ENCODE measurements at places on chromosomes 3 and 15.

GRCh38 chr15:74780523-74781430 lies 1.1 kb upstream of the CSK start:
- DNase-seq: no peak

DNA sequence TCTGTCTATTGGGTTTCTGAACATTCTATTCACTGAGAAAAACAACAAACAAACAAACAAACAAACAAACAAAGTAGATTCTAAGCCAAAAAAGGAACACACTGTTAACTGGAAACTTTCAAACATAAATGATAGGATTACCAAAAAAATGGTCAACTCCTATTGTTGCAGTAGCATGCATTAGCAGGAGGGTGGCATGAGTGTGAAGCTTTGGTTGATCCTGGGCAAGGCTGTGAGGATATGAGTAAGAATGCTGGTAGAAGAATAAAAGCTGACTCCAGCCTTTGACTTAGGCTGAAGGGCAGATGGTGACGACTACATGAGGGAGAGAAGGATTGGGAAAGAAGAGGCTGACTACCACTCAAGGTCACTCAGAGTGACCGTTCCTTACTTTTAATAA lies 810.3 kb downstream of the VGLL3 start:
- no peak for DNase-seq

DNA sequence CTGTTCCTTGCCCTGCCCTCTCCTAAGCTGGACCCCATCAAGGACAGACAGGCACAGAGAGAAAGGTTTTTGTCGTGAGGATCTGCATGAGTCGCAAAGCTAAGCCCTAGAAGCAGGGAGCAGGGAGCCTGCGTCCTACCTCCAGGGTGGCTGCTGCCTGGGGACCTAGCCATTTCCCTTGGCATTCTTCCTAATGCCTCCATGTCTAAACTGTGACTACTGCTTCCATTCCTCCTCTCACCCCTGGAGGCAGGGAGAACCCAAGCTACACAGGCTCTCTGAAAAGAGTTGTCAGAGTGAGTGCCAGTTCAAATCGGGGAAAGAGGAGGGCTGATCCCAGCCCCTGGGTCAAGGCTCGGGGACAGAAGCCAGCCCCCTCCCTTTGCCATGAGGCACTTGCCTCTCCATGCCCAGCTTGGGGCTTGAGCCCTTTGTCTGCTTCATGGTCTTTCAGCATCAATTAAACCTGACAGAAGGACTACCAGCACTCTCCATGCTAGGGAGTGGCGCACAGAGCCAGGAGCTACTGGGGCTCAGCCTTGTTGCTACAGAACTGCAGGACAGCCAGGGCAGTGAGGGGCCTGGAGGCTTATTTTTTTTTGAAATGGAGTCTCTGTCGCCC lies 2.4 kb downstream of the GCHFR start:
- DNase-seq: no peak

DNA sequence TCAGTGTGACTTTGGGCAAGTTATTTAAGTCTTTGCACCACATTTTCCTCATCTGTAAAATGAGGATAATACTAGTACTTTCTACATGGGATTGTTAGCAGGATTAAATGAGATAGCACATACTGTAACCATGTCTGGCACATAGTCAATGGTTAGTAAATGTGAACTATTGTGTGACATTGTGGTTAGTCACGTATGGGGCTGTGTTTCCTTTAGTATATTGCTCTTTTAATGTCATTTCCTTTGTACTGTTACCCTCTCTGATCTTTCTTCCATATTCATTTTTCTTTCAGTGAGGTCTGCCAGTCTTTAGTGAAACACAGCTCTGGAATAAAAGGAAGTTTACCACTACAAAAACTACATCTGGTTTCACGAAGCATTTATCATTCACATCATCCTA lies 21.4 kb downstream of the OPA1 start:
- no peak for DNase-seq

DNA sequence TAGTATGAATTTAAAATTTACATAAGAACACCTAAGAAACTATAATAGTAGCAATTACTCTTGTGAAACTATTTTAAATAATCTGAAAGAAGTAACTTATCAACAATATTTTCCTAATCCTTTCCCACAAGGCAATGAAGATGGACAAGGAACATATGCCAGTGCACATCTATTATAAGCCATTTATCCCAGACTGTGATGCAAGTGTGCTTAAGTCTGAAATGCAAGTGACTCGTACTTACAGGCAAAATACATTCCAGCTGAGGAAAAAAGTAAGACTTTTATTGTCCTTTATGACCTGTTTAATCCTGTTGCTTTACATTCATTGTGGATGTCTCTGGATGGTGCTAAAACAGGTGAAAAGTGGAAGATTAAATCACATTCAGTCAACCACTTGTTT lies 709.4 kb downstream of the ZNF385D start:
- no peak for DNase-seq

DNA sequence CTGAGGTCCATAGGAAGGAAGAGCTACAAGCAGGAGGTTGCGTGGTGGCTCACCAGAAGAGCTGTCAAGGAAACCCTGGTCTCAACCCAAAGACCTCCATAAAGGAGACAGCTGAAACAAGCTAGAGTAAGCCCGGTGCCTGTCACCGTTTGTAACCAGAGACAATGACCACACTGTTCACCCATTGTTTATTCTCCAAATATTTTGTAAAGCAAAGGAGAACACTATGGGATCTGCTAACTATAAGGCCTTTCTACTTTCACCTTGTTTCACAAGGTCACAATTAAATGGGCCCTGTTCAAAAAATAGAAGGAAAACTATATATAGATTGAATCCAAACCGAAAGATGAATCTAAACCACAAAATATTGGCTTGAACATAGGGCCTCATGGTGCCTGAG lies 128.9 kb upstream of the TPRG1 start:
- DNase-seq: no peak

- DNase-seq: no peak
These were observed 278.0 kb downstream of the ZBBX start for GRCh38 chr3:167102071-167102470.

- DNase-seq: no peak
These were observed 960 bp upstream of the KLF13 start for GRCh38 chr15:31325595-31326155.

GRCh38 chr3:114557791-114558190 lies 264.0 kb downstream of the TIGIT start:
- DNase-seq: no peak

GRCh38 chr15:79970624-79971434 lies at the start of gene BCL2A1:
Gene BCL2A1, minus strand, starts transcription at chr15:79971196. Its CDS starts 77 bp downstream, at chr15:79971119.
- peak; percentile 53 for DNase-seq

DNA sequence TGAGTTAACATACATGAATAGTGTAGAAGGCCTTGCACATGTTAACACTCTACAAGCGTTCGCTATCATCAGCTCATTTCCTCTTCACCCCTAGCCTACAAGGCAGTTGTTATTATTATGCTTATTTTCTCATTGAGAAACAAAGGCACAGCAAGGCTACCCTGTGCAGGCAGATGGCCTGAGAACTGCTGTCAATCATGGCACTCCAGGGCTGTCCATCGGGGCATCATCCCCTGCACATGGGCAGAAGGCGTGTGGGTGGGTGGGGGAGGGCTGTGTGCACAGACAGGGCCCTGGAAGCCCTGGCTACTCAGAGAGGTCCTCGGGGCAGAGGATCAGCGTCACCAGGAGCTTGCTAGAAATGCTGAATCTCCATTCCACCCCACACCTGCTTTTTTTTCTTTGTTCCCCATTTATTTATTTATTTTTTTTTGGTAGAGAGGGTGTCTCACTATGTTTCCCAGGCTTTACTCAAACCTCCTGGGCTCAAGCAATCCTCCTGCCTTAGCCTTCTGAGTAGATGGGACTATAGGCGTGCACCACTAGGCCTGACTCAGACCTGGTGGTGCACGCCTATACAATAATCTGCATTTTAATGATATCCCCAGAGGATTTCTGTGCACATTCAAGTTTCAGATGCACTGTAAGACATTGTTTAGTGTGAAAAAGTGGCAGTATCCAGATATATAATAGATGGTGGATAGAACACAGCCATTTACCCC lies 9.6 kb upstream of the ZXDC start:
- DNase-seq: no peak

DNA sequence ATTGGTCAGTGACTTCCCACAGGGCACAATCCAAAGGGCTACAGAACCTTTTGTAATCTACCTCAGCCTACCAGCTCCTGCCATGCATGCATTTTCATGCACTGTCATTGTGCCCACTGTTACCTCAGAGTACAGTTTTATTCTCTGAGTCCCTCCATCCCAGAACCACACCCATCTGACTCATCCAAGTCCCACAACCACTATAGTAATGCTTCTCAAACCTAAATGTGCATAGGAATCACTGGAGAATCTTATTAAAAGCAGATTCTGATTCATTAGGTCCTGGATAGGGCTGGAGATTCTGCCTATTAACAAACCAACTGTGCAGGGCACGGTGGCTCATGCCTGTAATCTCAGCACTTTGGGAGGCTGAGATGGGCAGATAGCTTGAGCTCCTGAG lies 3.7 kb upstream of the B3GALNT1 start:
- no peak for DNase-seq

DNA sequence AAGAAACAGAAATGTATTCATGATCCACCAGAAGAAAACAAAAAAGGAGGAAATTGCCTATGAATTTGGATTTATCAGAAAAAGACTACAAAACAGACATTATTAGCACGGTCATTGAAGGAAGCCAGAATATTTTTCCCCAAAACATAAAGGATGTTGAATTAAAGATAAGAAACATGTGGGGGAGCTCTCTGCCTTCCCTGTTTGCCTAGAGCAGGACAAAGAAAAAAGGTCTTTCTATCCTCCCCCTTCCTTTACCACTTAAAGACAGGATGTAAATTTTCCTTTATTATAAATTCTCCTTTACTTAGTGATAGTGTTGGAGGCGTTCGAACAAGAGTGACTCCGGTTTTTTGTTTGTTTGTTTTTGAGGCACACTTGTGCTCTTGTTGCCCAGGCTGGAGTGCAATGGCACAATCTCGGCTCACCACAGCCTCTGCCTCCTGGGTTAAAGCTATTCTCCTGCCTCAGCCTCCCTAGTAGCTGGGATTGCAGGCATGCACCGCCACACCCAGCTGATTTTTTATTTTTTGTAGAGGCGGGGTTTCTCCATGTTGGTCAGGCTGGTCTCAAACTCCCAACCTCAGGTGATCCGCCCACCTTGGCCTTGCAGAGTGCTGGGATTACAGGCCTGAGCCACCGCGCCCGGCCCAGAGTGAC lies 14.9 kb upstream of the RPN1 start:
- DNase-seq: no peak

GRCh38 chr3:45573591-45573990 lies 21.0 kb upstream of the LIMD1 start:
- no peak for DNase-seq

- DNase-seq: no peak
These were observed 128.3 kb downstream of the LIPC start for GRCh38 chr15:58559904-58560588.

DNA sequence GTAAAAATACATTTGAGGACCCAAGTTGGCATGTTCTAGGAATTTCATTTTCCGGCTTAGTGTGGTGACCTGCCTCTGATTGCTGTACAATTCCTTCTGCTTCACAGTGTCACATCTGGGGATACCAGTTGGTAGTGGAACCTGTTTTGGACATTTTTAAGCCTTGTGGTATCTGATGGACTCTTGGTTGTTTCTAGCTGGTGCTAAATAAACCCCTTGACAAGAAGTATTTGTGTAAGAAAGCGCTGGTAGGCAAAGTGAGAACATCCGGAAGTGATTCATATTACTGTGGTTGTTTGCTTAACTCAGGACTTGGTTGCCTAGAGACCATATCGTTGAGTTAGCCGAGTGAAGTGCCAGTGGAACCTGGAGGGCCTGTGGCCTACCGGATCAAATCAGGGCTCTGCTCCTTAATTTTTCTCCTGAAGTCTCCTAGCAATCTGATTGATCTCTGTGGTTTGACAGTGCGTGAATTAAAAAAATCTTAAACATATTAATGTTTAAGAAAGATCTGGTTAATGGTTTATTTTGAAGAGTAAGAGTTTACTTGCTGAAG lies 12.8 kb downstream of the IQGAP1 start:
- peak; percentile 55 for DNase-seq

GRCh38 chr3:148255981-148256969 lies 441.4 kb upstream of the AGTR1 start:
- DNase-seq: no peak

- DNase-seq: no peak
These were observed 17.7 kb upstream of the PCCB start for GRCh38 chr3:136232413-136232812.

Measured in stimulated activated CD8-positive, alpha-beta memory T cell treated with anti-CD3 and anti-CD28 coated beads, Interleukin-7, amount 100 ng/mL, for 48 hours (primary cell).